Activated naive CD8-positive, alpha-beta T cell treated with anti-CD3 and anti-CD28 coated beads, Interleukin-2, amount 50 U/mL, for 24 hours (primary cell): ENCODE measurements at places on chromosomes 11 and 22.

- no peak for DNase-seq
These were observed 37.0 kb downstream of the SGSM1 start for GRCh38 chr22:24843048-24843447.

DNA sequence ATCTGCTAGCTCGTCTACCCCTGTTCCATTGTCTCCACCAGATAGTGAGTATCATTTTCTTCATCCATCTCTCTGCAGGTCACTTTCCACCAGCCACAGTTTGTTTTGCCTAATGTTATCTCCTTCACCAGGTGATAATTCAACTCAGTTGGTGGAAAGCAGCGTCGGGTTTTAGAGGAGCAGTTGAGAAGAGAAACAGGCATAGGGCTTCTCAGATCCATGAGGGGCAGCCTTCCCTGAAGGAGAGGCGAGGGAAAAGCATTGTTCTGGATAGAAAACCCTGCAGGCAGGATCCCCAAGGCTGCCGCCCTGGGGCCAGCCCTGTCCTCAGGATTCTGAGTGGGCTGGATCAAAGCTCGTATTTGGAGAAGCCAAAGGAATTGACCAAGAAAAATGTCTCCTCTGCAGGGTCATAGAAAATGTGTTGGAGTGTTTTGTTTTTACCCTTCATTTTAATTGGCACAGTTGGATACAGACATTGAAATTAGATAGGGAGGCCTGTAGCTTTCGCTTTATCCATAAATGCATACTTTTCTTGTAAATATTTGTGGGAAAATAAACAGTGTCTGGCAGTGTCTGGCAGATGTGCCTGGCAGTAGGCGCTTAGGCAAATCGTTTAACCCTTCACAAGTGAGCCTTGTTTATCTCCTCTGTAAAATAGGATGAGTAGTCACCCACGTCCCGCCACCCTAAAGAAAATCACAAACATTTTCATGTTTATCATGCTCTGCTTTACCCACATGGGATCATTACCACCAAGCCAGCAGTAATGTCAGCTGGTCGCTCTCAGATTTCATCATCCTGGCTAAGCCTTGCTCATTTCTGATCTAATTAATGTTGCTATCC, 73.4 kb upstream of the TTC12 start:
- no peak for DNase-seq

GRCh38 chr22:31160328-31160978, 471 bp downstream of the RNF185 start:
- peak; percentile 15 for DNase-seq

DNA sequence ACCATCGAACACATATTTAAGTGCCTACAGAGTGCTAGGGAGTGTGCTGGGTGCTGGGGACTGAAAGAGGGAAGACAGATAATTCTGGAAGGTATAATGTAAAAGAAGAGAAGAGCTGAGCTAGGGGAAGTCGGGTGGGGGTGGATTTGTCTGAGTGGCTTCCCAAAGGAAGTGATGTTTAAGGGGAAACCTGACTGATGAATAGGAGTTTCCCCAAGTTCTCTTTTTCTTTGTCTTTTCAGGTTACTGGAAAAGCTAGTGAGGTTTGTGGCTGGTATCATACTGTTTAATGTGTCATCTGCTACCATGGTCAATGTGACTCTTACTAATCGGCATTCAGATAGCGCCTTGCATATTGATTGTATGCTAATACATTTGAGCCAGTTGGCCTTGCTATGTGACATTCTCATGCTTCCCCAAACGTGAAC, 151.6 kb upstream of the MTMR2 start:
- peak; percentile 37 for DNase-seq

GRCh38 chr22:44520465-44521094, 22.5 kb upstream of the RTL6 start:
- no peak for DNase-seq

- DNase-seq, result peak; percentile 26
These were observed 110.2 kb downstream of the ST3GAL4 start for GRCh38 chr11:126465573-126466188.

GRCh38 chr11:26847459-26847858, 125.6 kb upstream of the SLC5A12 start:
- DNase-seq, result no peak

DNA sequence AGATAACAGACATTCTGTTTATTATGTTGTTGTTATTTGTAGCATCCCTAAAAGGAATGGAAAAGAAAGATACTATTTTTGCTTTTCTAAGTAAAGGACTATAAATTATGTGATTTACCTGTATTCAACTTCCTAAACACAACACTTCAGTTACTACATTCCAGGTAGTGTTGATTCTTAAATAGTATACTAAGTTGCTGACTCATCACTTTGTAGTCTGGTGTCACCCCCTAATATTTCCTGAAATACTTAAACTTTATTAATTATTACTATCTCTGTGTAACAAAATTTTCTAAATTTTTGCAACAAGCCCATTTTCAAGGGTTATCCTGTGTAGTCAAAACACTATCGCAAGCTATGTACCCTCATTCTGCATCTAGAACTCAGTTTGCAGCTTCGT, 7.0 kb downstream of the SYTL2 start:
- no peak for DNase-seq

GRCh38 chr11:103906291-103906867, 130.1 kb upstream of the DDI1 start:
- no peak for DNase-seq

GRCh38 chr11:119445379-119445778, 22.4 kb upstream of the THY1 start:
- no peak for DNase-seq

- no peak for DNase-seq
These were observed 61.1 kb upstream of the BDNF start for GRCh38 chr11:27761356-27761755.

DNA sequence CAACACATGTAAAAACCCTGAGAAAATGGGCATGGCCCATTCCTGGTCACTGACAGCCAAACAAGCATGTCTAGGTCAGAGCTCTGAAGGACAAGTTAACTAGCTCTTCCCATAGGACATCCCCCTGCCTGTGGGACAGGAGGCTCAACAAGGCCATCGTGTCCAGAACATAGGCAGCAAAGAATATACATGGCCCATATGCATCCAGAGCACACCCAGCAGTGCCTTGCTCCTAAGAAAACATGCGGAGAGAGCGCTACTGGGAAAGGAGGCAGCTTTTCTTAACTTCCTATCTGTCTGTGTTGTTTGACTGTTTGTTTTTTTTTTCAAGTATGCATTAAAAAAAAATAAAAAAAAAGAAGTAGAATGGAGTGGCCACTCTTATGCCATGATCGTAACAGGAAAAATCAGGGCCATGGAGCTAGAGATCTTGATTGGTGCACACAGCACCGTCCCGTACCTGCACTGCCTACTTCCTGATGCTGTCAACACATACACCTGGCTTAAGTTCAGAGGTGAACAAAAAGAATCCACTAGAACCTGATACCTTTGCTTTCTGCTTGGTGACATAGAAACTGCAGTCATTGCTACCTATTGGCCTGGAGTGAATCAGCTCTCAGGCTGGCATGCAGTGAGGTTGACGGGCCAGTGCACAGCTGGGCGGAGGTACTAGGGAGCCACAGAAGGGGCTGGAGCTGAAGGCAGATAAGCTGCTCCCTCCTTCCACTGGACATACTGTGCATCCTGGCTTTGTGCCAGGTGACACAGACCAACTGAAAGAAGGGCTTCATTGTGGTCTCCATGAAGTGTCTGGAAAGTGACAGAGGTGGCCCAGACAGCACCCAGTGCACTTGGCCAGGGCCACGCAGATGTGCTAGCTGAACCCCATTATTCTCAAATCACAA, 11.9 kb downstream of the UFD1 start:
- DNase-seq, result no peak

DNA sequence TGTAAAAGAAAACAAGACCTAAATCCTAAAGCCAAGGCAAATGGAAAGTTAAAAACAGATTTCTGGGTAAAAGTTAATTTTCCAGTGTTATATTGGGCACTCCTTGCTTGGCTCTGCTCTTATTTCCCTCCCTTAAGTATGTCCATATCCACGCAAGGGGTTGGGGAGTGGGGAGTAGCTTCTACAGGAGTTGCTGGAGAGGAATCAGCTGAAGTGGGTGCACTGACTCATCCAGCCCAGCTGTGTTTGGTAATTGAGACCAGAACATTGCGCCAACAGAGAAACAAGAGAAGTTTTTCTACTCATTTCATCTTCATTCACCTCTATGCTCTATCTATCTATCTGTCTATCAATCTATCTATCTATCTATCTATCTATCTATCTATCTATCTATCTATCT, 298.4 kb upstream of the PDGFD start:
- DNase-seq, result no peak

GRCh38 chr11:76206327-76207081, at the start of gene WNT11:
TSS of gene WNT11 (minus strand) at chr11:76206502. CDS start at chr11:76206407, 95 bp downstream.
- DNase-seq, result peak; percentile 25

GRCh38 chr11:80973786-80974185, 1533.0 kb upstream of the TENM4 start:
- DNase-seq, result no peak

GRCh38 chr11:38014405-38014804, 1416.4 kb upstream of the RAG2 start:
- no peak for DNase-seq

GRCh38 chr11:67644472-67645418, 5.2 kb upstream of the TBX10 start:
- no peak for DNase-seq

DNA sequence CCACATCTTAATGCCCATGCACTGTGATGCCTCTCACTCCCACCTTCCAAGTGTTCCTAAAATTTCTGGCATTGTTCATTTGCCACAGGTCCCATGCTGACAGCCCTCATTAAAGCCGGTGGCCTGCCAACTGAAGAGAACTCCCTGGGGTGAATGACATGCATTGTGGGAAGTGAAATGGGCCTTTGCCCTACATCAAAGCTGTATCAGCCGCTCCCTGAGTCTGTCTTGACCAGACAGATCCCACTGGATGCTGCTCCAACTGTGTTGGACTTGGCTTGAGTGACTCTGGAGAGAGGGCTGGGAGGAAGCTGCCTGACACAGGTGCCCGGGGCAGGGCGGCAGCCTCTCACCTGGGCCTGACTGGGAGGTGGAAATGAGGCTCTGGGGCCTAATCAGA, 8.8 kb upstream of the SEC14L4 start:
- DNase-seq, result no peak

- DNase-seq, result no peak
These were observed 40.5 kb downstream of the PRCP start for GRCh38 chr11:82859750-82860149.

DNA sequence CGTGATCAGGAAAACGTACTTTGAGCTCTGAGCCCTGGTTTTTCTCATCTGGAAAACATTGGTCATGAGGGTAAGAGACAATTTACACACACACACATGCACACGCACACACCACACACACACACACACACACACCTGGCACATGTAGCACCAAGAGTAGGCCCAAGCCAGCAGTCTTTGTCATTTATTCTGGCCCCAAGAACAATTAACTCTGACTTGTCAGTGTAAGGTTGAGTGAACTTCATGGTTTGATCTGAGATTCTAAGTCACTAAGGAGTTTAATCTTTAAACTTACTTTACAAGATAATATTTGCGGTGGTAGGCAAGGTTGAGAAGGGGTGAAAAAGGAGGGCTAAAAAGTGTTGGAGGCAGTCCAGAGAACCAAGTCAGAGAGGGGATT, 44.1 kb downstream of the MMP20 start:
- DNase-seq, result no peak

DNA sequence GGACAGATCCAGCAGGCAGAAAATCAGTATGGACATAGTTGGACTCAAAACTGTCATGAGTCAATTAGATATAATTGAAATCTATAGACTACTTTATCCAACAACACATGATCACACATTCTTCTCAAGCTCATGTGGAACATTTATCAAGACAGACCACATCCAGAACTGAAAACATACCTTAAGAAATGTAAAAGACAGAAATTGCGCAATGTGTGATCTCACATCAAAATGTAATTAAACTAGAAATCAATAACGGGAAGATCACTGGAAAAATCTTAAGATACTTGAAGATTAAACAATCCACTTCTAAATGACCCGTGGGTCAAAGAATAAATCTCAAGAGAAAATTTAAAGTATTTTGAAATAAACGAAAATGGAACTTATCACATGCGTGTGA, 435.3 kb downstream of the OPCML start:
- no peak for DNase-seq

GRCh38 chr22:29782061-29782845, 15.1 kb downstream of the UQCR10 start:
- no peak for DNase-seq

DNA sequence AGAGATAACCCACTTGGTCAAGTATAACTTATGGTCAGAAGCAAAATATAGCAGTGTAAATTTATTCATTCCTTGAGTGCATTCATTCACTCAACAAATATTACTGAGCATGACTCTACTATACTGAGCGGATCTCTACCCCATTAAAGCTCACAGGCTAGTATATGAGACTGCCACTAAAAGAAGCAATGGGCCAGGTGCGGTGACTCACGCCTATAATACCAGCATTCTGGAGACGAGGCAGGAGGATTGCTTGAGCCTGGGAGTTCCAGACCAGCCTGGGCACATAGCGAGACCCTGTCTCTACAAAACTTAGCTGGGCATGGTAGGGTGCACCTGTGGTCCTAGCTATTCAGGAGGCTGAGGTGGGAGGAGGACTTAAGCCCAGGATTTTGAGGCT, 197.6 kb upstream of the BLID start:
- no peak for DNase-seq

GRCh38 chr11:133956650-133957633, at the start of gene IGSF9B:
TSS of gene IGSF9B (minus strand) at chr11:133956968. CDS start at chr11:133956754, 214 bp downstream.
- peak; percentile 90 for DNase-seq

GRCh38 chr11:61626580-61627380, 45.9 kb upstream of the SYT7 start:
- DNase-seq, result no peak

DNA sequence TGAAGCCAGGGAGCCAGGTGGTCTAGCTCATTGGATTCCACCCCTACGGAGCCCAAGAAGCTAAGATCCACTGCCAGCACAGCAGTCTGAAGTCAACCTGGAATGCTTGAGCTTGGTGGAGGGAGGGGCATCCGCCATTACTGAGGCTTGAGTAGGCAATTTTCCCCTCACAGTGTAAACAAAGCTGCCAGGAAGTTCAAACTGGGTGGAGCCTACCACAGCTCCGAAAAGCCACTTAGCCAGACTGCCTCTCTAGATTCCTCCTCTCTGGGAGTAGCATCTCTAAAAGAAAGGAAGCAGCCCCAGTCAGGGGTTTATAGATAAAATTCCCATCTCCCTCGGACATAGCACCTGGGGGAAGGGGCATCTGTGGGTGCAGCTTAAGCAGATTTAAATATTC, 620.3 kb downstream of the NELL1 start:
- DNase-seq, result no peak

- DNase-seq, result no peak
These were observed 9.6 kb upstream of the SC5D start for GRCh38 chr11:121282886-121283502.

DNA sequence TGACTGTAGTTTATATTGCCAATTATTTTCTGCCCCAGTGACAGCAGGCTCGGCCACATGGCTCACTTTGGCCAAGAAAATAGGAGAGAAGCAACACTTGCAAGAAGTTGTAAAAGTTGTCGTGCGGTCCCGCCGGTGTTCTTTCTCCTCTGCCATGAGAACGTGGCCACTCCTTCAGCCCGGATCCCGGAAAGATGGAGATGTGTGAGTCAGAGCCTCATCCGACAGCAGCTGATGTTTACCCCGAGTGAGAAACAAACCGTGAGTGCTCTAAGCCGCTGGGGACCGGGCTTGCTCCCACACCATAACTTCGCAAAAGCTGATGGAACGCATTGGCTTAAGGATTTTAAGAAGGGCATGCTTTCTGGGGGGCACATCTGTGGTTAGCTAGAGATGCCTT, 157.0 kb downstream of the CACNA1I start:
- DNase-seq, result no peak

GRCh38 chr22:22374579-22374978, 130.0 kb downstream of the VPREB1 start:
- DNase-seq, result no peak
